ENCODE measurements at places on chromosomes 2 and 18.
A peak's percentile ranks its signal among the peaks of the same experiment; 100 is the strongest.

GRCh38 chr2:226733927-226734564 is 65.6 kb downstream of the IRS1 start:
- DNase-seq = no peak

DNA sequence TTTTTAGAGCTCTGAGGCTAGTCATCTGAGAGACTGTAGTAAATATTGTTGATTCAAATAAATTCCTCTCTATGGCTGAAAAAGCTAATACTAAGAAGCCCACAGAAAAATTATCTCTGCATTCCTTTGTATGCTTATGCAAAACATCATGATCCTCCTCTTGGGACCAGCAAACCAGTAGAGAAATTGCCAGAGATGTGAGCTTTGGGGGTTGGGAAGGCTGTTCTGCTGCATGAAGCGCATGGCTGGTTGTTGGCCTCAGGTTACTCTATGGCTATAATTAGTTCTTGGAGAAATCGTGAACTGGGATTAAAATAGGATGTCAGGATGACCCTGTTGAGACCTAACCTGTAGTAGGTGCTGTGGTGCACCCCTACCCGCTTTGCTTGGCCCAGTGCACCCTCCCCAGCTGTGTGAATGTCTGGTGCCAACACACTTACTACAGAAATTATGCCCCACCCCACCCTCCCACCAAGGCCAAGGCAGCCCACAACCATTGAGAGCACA is 35.5 kb upstream of the C1D start:
- no peak for DNase-seq

- DNase-seq = no peak
These were observed 43.0 kb downstream of the TNFRSF11A start for GRCh38 chr18:62368100-62368499.

DNA sequence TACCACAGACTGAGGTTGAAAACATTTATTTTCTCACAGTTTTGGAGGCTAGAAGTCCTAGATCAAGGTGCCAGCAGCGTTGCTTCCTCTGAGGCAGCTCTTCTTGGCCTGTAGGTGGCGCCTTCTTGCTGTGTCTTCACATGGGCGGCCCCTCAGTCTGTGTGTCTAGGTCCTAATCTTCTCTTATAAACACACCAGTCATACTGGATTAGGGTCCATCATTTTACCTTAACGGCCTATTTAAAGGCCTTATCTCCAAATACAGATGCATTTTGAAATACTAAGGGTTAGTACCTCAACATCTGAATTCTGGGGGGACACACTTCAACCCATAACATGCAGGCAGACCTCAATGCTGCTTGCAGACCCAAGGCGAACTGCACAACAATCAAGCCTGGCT is 4.4 kb upstream of the RMC1 start:
- DNase-seq = peak; percentile 74

DNA sequence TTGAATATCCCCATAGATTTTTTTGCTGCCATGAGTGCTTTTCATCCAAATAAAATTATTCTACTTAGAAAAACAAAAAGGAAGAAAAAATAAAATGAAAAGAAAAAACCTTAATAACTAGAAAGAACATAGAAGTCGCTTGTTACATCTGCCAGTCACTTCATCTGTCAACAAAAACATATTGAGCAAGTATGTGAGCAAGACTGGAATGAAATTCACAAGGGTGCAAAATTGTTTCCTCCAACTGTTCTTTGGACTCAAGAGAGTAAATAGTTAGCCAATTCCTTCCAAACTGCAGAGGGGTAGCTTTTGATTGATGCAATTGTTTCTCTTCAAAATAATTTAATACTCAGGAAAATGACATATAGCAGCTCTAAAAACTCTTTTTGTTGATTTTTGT is 336.3 kb upstream of the CDH7 start:
- no peak for DNase-seq

- DNase-seq = peak; percentile 21
These were observed 12.0 kb upstream of the ATP6V1C2 start for GRCh38 chr2:10709290-10709939.

DNA sequence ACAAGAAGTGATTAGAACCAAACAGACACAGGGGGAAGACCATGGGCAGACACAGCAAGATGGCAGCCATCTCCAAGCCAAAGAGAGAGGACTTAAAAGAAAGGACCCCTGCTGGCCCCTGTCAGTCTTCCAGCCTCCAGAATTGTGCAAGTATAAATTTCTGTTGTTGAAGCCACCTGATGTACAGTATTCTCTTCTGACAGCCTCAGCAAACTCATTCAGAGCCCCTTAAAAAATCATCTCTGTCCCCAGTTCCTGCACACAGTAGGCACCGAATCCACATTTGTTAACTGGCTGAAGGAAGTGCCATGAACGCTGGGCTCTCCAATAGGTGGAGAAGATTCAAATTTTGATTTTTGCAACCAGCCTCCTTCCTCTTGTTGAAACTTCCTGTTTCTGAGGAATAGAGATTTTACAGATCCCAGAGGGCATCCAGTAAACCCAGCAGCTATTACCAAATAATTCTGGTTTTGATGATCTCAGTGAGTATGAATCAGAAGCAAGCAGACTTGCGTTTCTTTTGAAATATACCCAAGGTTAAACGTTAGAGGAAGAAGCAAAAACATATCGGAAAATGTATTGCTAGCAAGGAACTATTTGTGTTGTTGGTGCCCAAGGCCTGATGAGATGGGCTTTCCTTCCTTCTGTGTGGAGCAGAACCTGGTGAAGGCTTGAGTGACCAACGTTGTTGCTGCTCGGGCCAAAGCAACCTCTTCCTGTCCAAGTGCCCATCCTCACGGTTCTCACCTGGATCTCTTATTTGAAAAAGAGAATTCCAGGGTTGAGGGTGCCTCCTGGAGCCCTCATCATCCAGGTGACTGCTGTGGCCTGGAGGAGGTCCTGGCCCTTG is 47.7 kb upstream of the PLB1 start:
- peak; percentile 91 for DNase-seq

DNA sequence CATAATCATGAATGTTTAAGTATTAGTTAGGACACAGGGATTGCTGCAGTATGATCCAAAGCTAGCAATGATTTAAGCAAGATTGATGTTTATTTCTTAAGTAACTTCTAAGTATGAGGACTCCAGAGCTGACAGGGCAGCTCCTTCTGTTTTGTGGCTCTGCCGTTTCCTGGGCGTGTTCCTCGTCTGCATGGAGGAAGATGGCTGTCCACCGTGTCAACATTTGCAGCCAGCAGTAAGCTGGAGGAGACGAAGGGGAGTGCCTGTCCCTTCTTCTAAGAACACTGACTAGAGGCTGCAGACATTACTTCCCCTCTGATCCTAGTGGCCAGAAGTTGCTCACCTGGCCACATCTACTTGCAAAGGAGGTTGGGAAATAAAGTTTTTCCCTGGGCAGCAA is 144.1 kb downstream of the MYO1B start:
- no peak for DNase-seq

GRCh38 chr18:57649556-57650500 is 28.2 kb upstream of the NARS1 start:
- peak; percentile 93 for DNase-seq
